Activated CD4-positive, alpha-beta T cell treated with anti-CD3 and anti-CD28 coated beads, Interleukin-2, amount 50 U/mL, for 48 hours (primary cell): ENCODE measurements at places on chromosomes 7 and 10.

DNA sequence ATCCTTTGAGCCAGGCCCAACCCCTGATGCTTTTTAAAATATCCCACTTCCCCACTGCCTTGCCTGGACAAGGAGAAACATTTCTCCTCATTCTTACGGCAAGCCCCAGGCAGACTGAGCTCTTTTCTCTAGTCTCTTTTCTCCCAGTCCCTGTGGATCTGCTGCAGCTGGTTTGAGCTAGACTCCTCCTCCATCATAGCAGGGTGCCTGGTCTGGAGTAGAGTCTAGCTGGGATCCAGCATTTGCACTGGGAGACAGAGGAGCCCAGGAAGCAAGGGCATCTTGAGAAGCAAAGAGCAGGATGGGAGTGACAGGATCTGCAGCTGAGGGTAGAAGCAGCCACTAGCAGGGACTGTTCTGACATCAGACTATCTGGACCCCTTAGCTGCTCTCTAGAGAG, 562.3 kb upstream of the COBL start:
- no peak for DNase-seq

DNA sequence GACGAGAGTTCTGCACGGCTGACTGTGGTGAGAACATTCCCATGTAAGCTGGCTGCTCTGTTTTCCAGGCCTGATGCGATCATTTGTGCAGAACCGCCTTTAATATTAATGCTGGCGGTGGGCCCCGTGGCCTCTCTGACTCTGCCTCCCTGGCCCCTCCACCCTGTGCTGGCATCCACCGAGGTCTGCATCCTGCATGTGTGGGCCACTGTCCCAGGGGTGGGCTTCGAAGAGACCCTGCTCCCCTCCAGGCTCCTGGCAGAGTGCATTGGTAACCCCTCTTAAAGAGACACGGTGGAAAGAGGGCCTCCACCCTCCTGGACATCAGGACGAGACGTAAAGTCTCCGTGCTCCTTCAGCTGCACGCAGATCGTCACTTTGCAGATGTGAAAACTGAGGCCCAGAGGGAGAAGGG, 67.3 kb upstream of the FAM20C start:
- DNase-seq = no peak

DNA sequence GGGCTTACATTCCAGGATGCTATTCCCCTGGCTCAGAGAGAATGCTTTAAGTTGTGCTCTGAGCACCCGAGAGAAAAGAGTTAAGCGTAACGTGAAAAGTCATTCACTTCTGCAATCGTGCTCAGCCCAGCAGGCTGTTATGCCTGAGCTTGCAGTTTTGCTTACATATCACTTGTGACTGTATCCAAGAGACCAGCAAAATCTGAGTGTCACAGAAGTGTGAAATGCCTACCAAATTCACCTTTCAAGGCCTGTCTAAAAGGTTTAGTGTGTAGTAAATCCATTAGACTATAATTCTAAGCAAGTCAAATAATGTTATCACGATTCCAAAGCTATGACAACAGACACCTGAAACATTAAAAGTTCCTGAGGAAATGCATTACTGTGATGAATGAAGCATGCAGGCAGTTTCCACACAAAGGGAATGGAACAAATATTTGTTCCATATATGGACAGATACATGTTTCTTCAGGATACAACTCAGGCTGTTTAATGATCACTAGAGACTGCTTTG, 20.1 kb downstream of the ITGB1 start:
- no peak for DNase-seq

GRCh38 chr7:128743112-128743772, 4.1 kb downstream of the CALU start:
- DNase-seq = no peak

GRCh38 chr7:70669854-70670253, 462.1 kb upstream of the GALNT17 start:
- DNase-seq = no peak

DNA sequence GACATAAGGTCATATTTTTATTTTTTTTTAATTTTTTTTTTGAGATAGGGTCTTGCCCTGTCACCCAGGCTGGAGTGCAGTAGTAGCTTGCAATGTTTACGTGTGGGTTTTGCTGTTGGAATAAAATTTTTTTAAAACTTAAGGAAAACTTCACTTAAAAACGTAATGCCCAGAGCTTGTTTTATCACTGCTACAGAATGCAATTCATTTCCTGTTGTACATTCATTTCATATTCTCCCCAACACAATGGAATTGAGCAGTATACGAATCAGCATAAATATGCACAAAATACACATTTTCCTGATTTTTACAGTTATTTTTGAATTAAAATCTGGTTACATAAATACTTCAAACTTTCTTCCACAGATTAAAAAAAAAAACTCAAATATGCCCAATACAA, 40.3 kb downstream of the RSU1 start:
- no peak for DNase-seq

- no peak for DNase-seq
These were observed 291.6 kb upstream of the SEMA3C start for GRCh38 chr7:81210137-81211064.

GRCh38 chr10:73097305-73097670, 622 bp upstream of the P4HA1 start:
- DNase-seq = no peak

DNA sequence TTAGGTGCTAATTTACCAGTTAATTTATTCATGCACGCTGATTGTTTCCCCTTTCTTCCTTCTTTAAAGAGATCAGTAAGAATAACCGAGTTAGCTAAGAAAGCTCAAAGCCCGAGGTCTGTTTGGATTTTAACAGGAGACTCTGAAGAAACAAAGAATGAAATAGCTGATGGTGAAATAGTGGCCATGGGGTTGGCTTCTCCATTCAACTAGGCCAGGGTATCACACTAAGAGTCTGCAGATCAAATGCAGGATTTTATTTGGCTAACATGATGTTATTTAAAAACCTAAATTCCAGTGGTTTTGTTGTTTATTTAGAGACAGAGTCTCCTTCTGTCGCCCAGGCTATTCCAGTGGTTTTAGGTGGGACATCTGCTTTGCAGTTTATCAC, 65.2 kb upstream of the SYPL1 start:
- no peak for DNase-seq

DNA sequence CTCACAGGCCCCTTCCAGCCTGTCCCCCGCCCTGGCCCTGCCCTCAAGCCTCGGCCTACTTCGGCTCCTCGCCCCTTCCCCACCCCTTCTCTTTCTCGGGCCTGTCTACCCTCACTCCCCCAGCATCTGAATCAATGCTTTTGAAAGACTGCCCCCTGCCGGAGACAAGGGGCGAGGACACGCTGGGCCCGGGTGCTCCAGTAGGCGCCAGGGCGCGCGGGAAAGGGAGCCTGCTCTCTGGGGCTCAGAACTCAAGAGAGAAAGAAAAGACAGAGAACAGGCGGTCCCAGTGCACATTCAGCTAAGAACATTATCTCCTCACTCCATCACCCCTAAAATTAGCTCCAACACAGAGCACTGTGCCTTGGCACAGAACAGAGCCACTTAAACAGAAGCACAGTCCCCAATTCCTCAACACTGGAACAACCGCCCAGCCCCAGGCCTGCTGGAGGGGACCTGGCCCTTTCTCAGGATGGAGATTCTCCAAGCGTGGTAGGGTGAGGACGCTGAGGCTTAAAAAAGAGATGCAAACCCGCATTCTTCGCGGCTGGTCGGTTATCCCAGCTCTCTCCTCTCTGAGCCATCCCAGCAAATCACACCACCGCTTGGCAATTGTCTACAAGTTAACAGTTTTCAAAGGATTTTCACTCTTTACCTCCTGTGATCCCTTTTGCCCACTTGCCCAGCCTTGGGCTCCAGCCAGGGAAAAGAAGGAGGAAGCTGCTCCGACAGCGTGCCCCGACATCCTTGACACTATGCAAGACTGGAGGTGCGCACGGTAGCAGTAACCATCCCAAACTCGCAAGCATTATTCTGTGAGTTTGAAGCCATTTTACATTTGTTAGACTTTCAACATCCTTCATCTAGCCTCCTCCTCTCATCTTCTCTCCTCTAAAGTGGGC, 2.1 kb downstream of the GIGYF1 start:
- peak; percentile 85 for DNase-seq

GRCh38 chr7:131034166-131034881, 293.4 kb upstream of the MKLN1 start:
- no peak for DNase-seq

DNA sequence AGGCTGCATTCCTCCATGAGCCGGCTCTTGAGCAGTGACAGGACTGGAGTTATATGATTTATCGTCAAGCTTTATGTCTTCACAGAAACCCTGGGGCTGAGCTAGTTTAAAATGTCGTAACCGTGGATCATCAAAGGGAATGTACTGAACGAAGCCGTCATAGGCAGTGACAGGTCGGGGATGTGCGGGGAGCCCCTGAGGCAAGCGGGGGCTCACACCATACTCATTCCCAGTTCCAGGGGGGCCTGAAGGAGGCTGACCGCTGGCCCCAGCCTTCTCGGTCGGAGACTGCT, 30.7 kb downstream of the JCAD start:
- no peak for DNase-seq

DNA sequence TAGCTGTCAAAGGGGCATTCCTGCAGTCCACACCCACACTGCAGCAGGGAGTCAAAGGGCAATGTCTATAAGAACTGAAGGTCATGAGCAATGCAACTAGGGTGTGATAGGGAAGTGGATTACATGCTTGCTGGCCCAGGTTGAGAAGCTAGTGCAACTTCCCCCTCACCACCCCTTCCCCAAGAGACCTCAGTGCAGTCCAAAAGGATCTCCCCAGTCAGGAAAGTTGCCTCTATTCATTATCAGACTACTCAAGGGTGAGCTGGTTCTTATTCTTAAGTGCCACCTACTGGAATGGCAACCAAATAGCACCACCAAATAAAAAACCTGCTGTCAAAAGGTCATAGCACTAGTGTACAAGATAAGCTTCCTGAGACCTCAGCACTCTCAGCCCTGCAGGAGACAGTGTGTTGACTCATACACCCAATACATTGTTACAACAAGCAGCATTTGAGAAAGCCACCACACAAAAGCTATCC, 28.2 kb downstream of the MTERF1 start:
- DNase-seq = no peak

- DNase-seq = peak; percentile 78
These were observed 123.4 kb downstream of the NT5C2 start for GRCh38 chr10:103069453-103070331.

GRCh38 chr7:157542068-157543021, 205.5 kb downstream of the DNAJB6 start:
- no peak for DNase-seq

GRCh38 chr7:30472081-30472783, 6.4 kb downstream of the NOD1 start:
- no peak for DNase-seq

DNA sequence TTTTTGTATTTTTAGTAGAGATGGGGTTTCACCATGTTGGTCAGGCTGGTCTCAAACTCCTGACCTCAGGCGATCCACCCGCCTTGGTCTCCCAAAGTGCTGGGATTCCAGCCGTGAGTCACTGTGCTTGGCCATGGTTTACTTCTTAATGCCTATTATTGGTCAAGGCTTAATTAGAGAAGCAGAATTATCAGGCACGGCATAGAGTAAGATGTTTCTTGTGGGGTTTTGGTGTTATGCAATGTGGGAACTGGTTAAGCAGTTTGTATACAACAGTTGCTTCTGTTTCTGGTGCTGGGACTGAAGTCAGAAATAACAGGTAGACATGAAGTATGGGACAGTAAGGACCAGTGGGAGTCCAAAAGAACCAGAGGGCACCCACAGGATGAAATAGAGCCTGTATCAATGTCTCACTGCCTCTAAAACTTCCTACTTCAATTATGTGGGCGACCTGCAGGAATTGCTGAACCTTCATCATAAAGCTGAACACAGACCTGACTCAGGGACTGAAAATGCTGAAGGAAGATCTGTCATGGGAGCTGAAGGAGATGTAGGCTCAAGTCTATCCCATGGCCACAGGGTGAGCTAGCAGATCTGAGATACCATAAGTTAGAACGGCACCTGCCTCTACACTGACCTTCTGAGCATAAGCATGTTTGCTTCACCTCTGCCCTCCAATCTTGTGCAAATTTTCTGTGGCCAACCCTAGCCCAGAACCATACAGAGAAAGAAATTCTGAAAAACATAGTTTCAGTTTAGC, 38.3 kb upstream of the VCL start:
- DNase-seq = no peak

DNA sequence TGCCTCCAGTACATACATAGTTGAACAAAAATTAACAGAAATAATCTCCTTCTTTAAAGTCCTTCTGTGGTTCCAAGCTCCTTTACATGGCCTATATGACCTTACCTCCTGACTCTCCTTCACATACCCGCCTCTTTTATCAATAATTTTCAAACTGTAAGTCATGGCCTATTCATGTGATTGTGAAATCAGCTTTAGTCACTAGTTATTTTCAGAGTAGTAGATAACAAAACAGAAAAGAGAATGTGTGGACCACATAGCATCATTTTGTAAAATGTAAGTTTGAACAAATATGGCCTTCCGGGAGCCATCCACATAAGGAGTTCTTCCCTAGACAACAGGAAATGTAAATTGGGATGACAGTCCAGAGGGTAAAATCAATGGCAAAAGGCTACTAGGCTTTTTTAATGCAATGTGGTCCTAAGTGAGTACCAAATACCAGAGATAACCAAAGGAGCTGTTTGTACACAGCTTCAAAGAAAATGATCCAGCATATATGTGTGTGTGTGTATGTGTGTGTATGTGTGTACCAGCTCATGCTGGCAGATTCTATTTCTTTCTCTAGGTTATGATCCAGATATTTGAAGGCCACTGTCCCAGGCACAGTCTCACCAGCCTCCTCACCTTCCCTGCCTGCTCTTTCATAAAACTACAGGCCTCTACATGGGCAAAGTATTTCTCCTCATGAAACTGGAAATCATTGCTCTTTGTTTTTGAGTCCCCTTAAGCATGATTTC, 12.3 kb upstream of the FAM133B start:
- no peak for DNase-seq

- no peak for DNase-seq
These were observed 172.6 kb downstream of the ZNF248 start for GRCh38 chr10:37684765-37685164.
